Naive B cell (primary cell): ENCODE measurements at places on chromosomes 6 and 20. TPM values are rescaled to one million over a fixed set of nuclear protein-coding genes. Genes with fewer than 3 reads are reported as not detected.

TAP1 gene
- polyA plus RNA-seq, result 134 TPM

PLTP gene
- polyA plus RNA-seq, result 4.4 TPM

FAM83B gene
- not detected for polyA plus RNA-seq

CST2 gene
- not detected for polyA plus RNA-seq

ZKSCAN8 gene
- polyA plus RNA-seq, result 1.1 TPM

SH3BGRL2 gene
- 1.8 TPM for polyA plus RNA-seq

CLPSL1 gene
- polyA plus RNA-seq, result not detected

E2F1 gene
- not detected for polyA plus RNA-seq

C6orf118 gene
- polyA plus RNA-seq, result not detected

KIF13A gene
- polyA plus RNA-seq, result 0.21 TPM

TP53TG5 gene
- polyA plus RNA-seq, result 0.29 TPM

PRSS35 gene
- polyA plus RNA-seq, result not detected

MYMX gene
- not detected for polyA plus RNA-seq
